Stimulated activated CD8-positive, alpha-beta memory T cell treated with anti-CD3 and anti-CD28 coated beads, Interleukin-12 subunit alpha, Interleukin-12 subunit beta, amount 100 ng/mL, for 1 hour (primary cell): ENCODE measurements at places on chromosomes 7 and 10.

GRCh38 chr10:70145666-70146488, 623 bp downstream of the TYSND1 start:
- DNase-seq, result peak; percentile 46

- no peak for DNase-seq
These were observed 18.8 kb downstream of the EZH2 start for GRCh38 chr7:148865283-148865682.

DNA sequence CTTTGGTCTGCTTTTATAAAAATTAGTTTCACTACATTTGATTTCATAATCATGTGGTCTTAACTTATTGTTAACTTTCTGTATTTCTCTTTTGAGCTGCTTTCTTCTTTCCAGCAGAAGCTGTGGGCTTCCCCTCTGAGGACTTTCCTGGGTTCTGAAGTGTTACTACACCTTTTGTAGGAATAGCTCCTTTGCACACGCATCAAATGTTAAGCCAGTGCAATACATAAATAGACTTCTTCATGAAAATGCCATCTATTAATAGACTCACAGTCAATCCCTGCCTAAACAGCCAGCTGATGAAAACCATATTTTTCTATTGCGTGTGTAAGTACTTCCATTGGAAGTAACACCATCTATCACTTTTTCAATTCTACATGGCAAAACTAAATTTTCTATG, 1.5 kb downstream of the ABCB4 start:
- DNase-seq, result no peak

DNA sequence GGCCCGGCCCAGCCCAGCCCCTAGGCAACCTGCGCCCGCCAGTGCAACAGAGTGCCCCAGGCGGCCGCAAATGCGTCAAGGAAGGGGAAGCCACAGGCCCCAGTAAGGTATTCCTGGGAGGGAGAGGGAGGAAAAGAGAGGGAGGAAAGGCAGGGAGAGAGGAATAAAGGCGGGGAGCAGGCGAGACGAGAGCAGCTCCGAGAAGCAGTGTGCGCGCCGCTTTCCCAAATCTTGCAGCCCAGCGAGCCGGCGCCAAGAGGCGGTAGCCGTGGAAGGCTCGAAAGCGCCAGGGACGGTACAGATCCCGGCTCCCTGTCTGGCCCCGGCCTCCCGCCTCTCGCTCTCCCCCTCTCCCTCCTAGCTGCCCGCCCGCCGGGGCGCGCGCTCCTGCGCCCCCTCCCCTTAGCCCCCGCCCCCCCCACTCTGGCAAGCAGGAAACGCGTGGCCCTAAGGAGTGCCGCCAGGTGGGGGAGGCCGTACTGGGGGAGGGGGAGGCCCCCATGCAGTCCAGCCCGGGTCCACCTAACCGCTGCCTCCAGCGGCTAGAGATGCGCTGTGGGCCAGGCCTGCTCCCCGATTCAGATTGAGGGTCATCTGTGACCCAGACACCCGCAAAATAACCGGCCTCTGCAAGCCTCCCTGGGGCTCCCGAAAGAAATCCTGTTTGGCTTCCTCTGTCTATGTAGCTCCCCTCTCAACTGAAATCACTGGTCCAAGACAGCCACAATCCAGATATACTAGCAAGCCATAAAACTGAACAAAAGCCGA, 4.3 kb downstream of the HOXA10 start:
- no peak for DNase-seq

- DNase-seq, result no peak
These were observed 272.3 kb upstream of the RNF32 start for GRCh38 chr7:156368053-156368843.

GRCh38 chr10:32149252-32149955, 93.2 kb upstream of the KIF5B start:
- no peak for DNase-seq

- no peak for DNase-seq
These were observed 5.7 kb downstream of the PRSS1 start for GRCh38 chr7:142754681-142755575.

DNA sequence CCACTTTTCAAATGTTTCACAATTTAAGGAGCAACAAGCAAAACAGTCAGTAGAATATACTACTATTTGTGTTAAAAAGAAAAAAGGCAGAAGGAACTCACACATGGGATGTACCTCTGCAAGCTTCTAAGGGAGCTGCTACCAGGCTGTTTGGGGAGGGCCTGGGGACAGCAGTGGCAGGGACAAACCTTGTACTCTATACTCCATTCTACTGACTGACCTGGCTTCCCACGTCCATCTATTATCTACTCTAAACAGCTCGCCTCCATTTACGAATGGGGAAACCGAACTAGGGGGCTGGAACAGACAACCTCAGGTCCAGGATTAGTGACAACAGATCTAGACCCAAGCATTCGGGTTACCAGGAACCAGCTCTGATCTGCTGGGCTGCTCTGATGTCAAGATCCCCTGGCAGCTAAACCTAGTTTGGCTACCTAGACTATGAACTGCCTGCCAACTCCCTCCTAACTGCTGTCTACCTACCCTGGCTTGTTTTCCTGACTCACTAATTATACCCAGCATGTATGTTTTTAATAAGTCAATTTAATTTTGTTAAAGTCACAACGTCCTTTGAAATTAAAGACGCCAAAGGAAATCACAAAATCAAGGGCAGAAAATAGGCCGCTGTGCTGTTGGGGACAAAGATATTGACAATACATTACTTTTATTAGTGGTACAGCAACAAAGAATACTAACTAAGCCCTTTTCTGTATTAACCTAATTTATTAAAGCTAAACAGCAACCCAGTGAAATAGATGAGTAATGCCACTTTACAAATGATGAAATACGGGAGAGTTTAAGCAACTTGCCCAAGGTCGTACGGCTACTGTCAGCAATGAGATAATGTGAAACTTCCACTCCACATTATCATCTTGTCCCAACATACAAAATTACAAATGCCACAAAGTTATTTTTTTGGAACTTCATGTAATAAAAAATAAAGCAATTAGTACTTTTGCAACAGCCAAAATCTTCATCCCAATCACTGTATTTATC, 5.3 kb downstream of the PSAP start:
- no peak for DNase-seq

GRCh38 chr7:48053736-48054135, 18.4 kb downstream of the C7orf57 start:
- DNase-seq, result no peak
